Metanephros (tissue), 2 donors: ENCODE measurements at places on chromosomes 2 and 18. TPM values are rescaled to one million over a fixed set of nuclear protein-coding genes. Genes with fewer than 3 reads are reported as not detected.

The CLEC4F gene
- not detected for total RNA-seq

The IL36G gene
- total RNA-seq, result not detected

The RRM2 gene
- total RNA-seq, result 26.7 TPM

The VWA3B gene
- 0.18 TPM for total RNA-seq

The ACVR1C gene
- 0.18 TPM for total RNA-seq

The UGT1A8 gene
- not detected for total RNA-seq

The MOCOS gene
- 0.53 TPM for total RNA-seq
